T-helper 1 cell treated with Interleukin-12 subunit alpha and Interleukin-12 subunit beta and Interleukin-4 antibody, amounts not matched to agents 30 ng/mL and 1 ng/mL, for 36 hours (primary cell): ENCODE measurements at places on chromosomes 3 and 15. TPM values are rescaled to one million over a fixed set of nuclear protein-coding genes. Genes with fewer than 3 reads are reported as not detected.

ZNF80 gene
- total RNA-seq: 0.32 and 0.39 TPM in 2 replicates

VGLL3 gene
- total RNA-seq: not detected in 2 replicates

ADAMTSL3 gene
- not detected in 2 replicates for total RNA-seq

CPA3 gene
- not detected in 2 replicates for total RNA-seq

GOLGA6B gene
- total RNA-seq: not detected in 2 replicates

FES gene
- total RNA-seq: 168 and 170 TPM in 2 replicates

NPAP1 gene
- total RNA-seq: not detected in 2 replicates

CD276 gene
- total RNA-seq: 5.1 and 5.6 TPM in 2 replicates

TOMM70 gene
- total RNA-seq: 45.3 and 45.8 TPM in 2 replicates

RBP2 gene
- total RNA-seq: not detected in 2 replicates

GP5 gene
- total RNA-seq: 1.9 TPM in 2 replicates

CDC25A gene
- total RNA-seq: 25.6 and 26.0 TPM in 2 replicates

PAK2 gene
- total RNA-seq: 93.9 and 97.7 TPM in 2 replicates

RPSA gene
- 1,413 and 1,431 TPM in 2 replicates for total RNA-seq

CHDH gene
- 0.64 and 0.93 TPM in 2 replicates for total RNA-seq

SUCNR1 gene
- total RNA-seq: not detected in 2 replicates

LIPH gene
- total RNA-seq: not detected in 2 replicates

RAD51 gene
- total RNA-seq: 47.7 and 51.4 TPM in 2 replicates

CCDC80 gene
- 0.25 and 0.44 TPM in 2 replicates for total RNA-seq

DNAJB11 gene
- total RNA-seq: 82.3 and 82.5 TPM in 2 replicates

TLR9 gene
- total RNA-seq: 0.34 and 0.49 TPM in 2 replicates

LRRC31 gene
- total RNA-seq: not detected in 2 replicates
